ENCODE measurements at places on chromosomes 7 and 10. TPM values are rescaled to one million over a fixed set of nuclear protein-coding genes. Genes with fewer than 3 reads are reported as not detected.
A peak's percentile ranks its signal among the peaks of the same experiment; 100 is the strongest.

DNA sequence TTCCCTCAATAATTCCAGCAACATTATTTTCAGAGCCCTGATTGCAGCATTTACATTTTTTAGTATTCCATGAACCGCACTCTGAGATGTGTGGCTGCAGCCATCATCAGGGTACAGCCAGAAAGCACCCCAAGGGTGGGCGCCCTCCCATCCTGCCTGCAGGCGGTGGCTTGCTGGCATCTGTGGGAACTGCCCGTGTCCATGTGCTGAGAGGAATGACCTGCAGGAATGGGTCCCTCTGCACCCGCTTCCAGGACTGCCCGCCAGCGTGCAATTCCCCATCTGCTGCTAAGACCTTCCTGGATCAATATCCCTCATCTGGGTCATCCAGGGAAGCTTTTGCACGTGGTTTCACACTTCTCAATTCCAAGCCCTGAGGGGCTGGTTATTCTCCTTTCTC lies 32.8 kb upstream of the NUB1 start:
- no peak for DNase-seq

FZD1 gene
- total RNA-seq: 8.4 TPM

- peak; percentile 12 for DNase-seq
Measured at GRCh38 chr10:59803714-59804113, 50.5 kb upstream of the MRLN start.

NPS gene
- not detected for total RNA-seq

SMO gene
- 2.1 TPM for total RNA-seq

- no peak for DNase-seq
Measured at GRCh38 chr7:32415519-32415918, 74.7 kb downstream of the LSM5 start.

ANKRD61 gene
- not detected for total RNA-seq

AGFG2 gene
- 113 TPM for total RNA-seq

DNA sequence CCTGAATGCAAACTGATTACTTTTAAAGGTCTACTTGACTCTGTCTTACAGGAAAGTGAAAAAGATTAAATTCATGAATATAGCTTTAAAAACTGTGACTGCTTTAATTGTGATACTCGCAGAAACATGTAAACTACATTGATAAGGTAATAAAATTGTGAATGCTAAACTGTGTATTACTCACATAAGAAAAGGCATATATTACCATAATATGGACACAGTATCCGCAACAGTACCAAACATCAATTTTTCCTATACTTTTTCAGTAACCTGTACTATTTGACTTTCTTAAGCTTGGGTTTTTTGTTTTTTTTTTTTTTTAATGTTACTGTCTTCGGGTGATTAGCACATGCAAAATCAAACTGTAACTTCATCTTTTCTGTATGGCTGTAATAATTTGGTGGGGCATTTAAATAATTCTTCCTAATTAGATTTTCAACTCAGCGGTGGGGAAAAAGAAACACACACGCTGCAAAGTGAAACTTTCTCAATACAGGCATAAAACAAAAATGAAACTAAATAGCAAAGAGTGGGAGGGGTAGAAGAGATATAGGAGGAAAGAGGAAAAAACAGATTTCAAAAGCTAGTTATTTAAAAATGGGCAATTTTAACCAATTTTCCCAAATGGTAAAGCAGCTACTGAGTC lies 23.2 kb downstream of the NT5C3A start:
- no peak for DNase-seq

DNA sequence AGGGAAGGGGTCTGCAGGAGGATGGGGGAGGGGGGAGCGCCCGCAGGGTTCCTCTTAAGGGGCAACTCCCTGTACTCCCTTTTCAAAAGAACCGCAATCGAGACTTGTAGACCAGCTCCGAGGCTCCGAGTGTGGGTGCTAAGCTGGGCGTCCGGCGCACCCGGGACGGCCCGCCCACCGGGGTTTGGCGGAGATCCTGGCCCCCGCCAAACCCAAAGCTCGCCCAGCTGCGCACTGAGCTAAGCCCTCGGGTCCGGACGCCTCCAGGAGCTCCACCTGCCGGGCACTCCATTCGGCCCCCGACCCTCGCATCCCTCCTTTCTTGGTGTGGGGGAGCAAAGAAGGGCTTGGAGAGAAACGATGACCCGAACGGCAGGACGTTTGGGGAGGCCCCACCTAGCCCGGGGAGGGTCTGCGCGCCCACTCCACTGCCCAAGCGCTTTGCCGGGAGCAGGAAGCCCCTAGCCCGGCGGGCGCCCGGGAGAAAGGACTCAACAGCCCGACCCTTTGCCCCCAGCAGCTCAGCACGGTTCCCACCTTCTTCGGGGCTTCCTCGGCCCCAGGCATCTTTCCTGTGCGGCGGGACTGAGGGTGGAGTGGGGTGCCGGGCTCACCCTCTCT lies 651 bp downstream of the AFAP1L2 start:
- DNase-seq: peak; percentile 18

MGAM2 gene
- total RNA-seq: 25.5 TPM

- DNase-seq: no peak
Measured at GRCh38 chr7:849145-849544, 16.9 kb downstream of the SUN1 start.

DNA sequence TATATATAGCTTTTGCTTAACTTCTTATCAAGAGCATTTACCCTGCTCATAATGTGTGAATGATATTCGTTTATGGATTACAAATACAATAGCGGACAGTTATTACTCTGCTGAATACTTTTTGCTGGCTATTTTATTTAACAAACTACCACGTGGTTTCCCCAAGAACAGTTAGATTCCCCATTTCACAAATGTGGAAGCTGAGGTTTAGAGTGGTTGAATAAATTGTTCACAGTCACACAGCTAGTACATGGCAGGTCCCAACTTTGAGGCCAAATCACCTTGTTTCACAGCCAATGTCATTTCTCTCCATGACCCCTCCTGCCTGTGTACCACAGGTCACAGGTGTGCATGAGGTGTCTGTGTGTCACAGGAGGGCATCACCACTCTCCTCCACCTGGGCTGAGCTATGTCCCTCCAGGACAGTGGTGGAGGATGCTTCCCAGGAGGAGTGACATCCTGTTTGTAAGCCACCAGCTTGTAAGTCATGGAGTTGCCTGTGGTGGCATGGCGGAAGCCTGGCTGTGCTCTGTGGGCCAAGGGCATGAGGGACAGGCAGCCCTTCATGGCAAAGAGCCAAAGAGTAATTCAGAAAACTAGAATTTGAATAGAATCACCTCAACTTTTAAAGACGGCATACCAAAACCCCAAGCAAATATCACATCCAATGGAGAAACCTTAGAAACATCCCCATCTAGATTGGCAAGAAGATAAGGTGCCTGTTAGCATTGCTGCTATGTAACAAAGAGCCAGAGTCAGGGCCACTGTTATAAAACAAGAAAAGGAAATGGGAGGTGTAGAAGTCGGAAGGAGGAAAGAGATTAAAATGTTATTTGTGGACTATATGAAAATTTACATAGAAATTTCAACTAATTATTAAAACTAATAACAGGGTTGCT lies 51.9 kb downstream of the AOC1 start:
- no peak for DNase-seq

DNA sequence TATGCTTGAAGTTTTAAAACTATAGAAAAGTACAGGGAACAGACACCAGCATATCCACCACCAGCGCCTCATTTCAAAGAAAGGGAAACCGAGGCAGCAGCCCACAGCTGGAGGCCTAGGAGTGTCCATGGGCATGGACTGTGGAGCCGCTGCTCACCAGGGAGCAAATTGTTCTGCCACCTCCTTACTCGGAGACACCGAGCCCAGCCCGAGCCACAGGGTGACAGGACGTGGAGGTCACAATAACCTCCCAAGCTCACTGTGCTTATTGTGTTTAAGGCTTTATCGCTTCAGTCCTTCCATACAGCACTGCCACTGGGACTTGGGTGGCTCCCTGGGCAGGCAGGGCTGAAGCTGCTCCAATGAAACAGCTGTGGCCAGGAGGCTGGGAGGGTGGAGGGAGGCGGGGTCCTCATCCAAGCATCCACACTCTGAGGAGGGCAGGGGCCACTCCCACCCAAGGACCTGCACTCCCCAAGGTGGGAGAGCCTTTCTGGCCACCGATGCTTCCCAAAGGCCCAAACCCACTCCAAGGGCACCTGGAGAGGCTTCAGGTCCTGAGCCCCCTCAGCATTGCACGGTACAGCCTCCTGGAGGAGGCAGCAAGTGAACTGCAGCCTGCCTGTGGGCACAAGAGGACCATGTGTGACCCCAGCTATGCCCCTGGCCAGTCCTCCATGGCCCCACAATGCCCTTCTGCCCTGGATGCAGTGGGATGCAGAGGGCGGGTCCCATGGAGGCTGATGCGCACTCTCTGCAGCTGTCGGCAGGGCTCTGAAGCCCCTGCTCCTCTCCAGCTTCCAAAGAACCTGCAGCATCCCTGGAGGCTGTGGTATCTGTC lies 38.7 kb upstream of the RET start:
- DNase-seq: no peak

RASA4 gene
- 18.3 TPM for total RNA-seq

- DNase-seq: no peak
Measured at GRCh38 chr7:29636009-29636351, 72.3 kb downstream of the PRR15 start.

SLC18A3 gene
- total RNA-seq: not detected

DNA sequence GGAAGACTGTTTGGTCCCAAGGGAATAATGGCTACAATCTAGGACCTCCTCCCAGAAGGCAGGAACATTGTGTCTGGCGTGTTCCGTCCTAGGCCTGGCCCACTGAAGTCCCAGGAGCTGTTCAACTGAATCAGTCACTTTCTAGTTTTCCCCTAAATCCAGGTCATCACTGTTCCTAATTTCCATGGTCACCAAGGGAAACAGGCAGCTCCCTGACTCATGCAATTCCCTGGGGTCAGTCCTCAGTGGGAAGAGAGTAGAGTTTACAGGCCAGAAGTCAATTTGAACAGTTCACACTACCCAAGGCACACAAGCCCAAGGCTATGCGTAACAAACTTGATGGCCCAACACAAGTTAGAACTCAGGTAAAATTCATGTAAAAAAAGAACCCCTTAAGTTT lies 44.0 kb downstream of the CREB3L2 start:
- no peak for DNase-seq

DNA sequence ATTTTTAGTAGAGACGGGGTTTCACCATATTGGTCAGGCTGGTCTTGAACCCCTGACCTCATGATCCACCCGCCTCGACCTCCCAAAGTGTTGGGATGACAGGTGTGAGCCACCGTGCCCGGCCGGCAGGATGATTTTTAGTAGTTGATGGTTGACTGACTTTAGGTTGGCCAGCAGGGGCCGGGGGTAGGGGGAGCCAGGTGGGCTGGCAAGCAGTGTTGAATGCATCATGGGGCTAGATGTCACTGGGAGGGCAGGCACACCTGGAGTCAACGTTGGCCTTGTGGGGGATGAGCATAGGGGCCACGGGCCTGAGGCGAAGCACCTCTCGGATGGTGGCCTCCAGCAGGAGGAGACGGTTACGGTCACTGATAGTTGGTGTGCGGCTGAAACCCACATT lies 5.0 kb downstream of the CYP17A1 start:
- DNase-seq: no peak

DNA sequence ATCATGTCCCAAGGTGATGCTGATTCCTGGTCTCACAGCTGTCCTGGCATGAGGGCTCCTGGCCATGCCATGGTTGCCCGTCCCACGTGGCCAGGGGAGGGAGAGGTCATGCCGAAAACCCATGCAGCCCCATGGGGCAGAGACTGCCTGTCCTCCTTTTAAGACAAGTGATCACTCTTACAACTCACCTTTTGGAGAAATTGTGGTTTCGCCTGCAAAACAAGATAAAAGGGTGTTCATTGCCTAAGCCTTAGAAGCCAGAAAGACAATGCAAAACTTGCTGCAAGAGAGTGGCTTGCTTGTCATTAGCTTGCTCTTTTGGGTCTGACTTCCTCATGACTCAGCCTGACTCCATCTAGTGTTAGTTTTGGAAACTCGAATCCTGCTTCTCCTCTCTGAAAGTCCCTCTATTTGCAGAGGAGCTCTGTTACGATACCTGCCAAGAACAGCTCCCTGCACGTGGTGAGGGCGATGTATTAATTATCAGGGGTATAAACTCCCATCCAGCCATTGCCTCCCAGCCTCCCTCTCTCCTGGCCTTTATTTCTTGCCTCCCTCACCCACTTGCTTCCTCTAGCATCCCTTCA lies 26.7 kb downstream of the TMEM273 start:
- no peak for DNase-seq

DNA sequence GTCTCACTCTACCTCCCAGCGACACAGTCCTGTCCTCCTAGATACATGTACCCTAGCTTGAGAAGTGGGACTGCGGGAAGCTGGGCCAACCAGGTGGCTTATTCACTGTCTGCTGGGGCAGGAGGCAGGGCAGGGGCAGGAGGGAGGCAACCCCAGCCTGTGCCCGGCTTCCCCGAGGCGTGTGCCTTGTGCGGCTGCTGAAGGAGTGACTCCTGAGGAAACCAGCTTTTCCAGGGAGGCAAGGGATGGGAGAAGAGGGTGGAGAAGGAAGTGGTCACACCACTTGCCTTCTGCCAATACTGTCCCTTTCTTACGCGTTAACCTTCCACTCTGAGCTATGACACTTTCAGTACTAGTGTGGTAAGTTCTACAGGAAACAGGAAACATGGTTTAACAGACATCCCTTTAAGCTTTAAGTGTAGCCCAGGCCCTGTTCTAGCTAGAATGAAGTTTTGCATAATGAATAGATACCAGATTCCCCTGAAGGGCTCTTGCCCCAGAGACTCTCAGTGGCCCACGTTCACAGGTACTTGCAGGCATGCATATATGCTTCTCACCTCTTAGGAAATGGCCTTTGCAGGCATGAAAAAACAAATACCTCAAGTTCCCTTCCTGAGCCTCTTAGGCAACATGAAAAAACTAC lies 40.6 kb downstream of the SYPL1 start:
- peak; percentile 84 for DNase-seq

- DNase-seq: no peak
Measured at GRCh38 chr10:62715383-62715782, 89.1 kb upstream of the ADO start.

Measured in mucosa of descending colon (tissue), 3 donors.